ENCODE measurements at places on chromosomes 13 and 19. TPM values are rescaled to one million over a fixed set of nuclear protein-coding genes. Genes with fewer than 3 reads are reported as not detected.

KIRREL2 gene
- total RNA-seq: 0.04 TPM

TBC1D4 gene
- 55.6 TPM for total RNA-seq

DNA sequence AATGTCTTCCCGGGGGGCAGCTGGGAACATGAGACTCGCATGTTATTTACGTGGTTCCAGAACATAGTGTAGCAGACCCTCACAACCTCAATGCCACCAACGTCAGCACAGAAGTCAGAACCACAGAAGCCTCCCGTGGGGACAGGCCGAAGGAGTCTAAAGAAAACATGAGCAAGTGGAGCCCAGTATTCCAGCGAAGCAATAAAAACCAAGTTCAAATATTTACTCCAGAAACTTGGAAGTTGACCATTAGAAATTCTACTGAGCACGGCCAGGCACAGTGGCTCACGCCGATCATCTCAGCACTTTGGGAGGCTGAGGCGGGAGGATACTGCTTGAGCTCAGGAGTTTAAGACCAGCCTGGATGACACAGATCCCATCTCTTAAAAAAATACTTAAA, 17.9 kb upstream of the ATP8B3 start:
- DNase-seq: no peak

DNA sequence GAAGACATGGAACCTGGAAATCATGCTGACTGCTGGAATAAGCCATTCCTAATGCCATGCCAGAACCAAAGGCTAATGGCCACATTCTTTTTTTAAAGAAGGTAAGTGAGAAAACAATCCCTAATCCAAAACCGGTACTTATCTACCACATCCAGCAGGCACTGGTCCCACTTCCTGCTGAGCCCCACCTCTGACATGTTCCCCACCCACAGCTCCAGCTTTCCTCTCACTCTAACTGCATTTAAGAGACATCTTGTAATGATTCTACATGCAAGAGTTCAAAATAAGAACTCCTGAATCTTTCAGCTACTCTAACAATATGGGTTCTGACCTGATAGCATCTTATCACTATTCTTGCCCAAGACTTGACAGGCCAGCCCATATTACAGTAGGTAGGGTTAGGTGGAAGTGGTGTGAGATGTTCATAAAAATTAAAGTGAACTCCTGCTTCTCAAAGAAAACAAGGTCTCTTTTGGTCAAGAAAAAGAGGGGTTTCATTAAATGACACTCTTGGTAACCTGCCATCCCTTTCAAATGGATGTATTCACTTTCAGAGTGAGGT, 41.9 kb downstream of the N4BP2L2 start:
- DNase-seq: no peak

CAPN12 gene
- not detected for total RNA-seq

C1QTNF9B gene
- not detected for total RNA-seq

SPRED3 gene
- total RNA-seq: 3.6 TPM

DNA sequence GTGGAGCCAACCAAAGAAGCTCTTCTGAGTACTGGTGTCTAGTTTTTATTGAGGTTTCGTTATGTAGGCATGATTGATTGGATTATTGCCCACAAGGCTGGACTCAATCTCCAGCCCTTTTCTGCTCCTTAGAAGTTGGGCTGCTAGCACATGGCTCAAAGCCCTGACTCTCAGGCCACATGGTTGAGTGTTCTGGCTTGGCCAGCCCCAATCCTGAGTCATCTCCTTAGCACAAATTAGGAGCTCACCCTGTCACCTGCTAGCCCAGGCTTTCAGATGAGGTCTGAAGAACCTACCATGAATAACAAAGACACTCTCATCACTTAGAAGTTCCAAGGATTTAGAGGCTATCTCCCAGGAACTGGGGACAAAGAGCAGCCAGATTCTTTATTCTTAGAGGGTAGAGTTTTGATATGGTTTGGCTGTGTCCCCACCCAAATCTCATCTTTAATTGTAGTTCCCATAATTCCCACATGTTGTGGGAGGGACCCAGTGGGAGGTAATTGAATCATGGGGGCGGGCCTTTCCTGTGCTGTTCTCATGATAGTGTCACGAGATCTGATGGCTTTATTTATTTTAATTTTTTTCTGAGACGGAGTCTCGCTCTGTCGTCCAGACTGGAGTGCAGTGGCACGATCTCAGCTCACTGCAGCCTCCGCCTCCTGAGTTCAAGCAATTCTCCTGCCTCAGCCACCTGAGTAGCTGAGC, 11.3 kb downstream of the DPY19L3 start:
- DNase-seq: no peak

Data from pulmonary artery endothelial cell (primary cell).